EL (cell line): ENCODE measurements at places on chromosomes 16 and 17.

DNA sequence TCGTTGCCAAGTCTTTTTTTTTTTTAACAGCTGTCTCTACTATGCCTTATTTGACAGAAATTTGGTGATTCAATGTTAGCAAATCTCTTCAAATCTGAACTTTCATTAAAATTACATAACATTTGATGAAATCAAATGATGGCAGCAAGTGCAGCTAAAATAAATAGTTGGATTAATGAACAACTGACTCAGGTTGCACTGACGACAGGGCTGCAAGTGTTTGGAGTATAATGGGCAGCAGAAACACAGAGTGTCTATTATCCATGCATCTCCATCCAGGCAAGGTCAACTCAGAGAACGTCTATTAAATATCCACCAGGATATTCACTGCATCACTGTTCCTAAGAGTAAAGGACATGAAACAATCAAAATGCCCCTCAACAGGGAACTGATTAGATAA is 109.8 kb downstream of the SLC39A11 start:
- DNase-seq: no peak

DNA sequence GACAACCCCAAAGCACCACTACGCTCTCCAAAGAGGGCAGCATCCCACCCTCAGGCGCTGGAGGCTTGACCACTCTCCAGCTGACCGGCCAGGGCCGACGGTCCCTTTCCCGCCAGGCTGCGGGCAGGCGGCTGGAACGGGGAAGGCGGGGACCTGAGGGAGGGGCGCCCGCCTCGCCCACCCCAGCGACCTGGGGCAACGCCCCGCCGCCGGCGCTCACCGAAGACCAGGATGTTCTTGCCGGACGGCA is 431 bp downstream of the DYNC1LI2 start:
- DNase-seq: no peak

- no peak for DNase-seq
Measured at GRCh38 chr16:30582611-30583340, 2.7 kb downstream of the ZNF785 start.

DNA sequence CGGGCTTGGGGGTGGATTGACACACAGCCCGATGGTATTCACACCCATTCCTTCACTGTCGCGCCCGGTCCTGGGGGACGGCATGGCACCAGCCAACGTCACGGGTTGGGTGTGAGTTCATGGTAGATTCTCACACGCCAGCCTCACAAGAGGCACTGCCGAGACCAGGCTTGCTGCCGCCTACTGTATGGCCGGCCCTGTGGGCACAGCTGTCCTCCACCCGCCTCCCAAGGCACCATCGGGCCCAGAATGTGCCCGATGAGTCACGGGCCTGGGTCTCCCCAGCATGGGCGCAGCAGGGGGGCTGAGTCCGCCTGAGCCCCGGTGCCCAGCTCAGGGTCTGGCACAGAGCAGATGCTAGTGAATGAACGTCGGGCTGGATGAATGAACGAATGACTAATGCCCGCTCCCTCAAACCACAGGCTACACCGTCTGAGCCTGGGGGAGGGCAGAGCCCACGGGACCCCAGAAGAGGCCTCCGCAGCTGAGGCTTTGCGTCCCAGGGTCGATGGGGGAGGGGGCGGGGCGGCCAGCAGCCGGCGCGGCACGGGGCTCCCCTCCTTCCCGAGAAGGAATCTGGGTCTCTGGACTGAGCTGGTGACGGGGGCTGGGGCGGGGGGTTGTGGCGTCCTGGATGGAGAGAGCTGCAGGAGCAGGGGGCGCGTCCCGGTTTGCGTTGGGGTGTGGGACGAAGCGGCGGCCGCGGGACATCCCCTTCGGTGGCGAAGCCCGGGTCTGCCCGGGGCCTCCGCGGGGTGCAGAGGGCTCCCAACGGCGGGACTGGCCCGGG is 829 bp downstream of the PITPNM3 start:
- DNase-seq: peak; percentile 61

GRCh38 chr17:73251871-73252270 is 9.8 kb downstream of the CPSF4L start:
- DNase-seq: no peak

- peak; percentile 60 for DNase-seq
Measured at GRCh38 chr16:30526137-30526822, at the start of gene ZNF768. Gene ZNF768 (minus strand): TSS chr16:30526566. CDS start chr16:30526413, 153 bp downstream.

- DNase-seq: no peak
Measured at GRCh38 chr17:50764734-50765149, 2.6 kb downstream of the ANKRD40CL start.

- DNase-seq: no peak
Measured at GRCh38 chr16:17417740-17418139, 53.0 kb downstream of the XYLT1 start.

GRCh38 chr17:40645291-40645690 is 2.3 kb downstream of the SMARCE1 start:
- DNase-seq: no peak

DNA sequence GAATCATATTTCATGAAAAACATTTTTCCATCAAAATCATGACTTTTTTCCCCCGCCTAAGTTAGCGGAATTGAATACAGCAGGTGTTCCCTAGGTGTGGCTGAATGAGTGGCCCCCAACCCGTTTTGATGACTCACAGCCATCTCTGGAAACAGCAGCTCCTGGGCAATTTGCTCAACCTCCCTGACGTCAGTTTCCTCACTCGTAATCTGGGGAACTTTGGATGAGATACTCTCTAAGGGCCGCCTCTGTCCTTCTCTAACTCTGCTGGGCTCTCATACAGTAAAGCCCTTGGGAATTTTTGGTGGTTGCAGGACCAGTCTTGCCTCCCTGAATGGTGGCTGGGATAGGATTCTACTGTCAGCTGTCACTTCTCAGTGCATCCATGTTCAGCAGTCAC is 11.6 kb upstream of the NTN1 start:
- no peak for DNase-seq

- no peak for DNase-seq
Measured at GRCh38 chr17:42586514-42587230, 9.1 kb upstream of the PSMC3IP start.

GRCh38 chr17:74005790-74006189 is 197.7 kb upstream of the RPL38 start:
- no peak for DNase-seq

DNA sequence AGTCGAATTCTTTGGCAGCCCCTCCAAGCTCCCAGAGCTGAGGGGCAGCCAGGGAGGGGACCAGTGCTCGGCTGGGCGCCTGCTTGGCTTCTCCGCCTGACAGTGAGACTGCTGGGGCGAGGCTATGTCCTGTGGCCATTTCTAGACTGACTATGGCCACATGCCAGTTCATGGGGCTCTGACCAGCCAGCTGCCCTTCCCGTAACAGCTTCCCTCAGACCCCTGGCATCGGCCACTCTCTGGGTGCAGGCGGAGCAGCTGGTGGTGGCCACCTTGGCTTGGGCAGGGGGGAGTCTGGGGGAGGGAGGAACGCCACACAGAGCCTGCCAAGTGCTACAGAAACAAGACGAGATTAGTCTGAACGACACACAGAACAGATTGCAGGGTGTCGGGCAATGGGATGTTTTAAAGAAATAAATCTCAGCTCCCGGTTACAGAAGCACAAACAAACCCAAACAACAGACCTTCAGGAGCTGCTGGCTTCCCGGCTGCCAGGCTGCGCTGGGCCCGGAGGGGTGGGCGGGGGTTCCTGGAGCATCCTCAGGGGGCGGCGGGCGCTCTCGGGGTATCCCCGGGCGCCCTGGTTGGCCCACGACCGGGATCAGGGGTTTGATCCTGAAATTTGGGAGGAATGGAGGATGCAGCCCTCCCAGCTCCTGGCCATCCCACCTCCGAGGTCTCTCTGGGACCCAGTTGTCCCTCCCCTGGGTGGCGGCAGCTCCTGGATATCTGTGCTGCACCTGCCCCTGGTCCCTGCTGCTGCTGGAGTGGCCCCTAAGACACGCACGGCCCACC is 34.5 kb downstream of the TBC1D16 start:
- DNase-seq: no peak

DNA sequence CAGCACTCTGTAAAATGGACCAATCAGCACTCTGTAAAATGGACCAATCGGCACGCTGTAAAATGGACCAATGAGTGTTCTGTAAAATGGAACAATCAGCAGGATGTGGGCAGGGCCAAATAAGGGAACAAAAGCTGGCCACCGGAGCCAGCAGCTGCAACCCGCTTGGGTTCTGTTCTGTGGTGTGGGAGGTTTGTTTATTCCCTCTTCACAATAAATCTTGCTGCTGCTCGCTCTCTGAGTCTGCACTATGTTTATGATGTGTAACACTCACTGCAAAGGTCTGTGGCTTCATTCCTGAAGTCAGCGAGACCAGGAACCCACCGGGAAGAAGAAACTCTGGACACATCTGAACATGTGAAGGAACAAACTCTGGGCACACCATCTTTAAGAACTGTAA is 20.5 kb downstream of the TMEM100 start:
- no peak for DNase-seq
